ENCODE measurements at places on chromosomes 5 and 9. TPM values are rescaled to one million over a fixed set of nuclear protein-coding genes. Genes with fewer than 3 reads are reported as not detected.

IPO11 gene
- 17.7 TPM for total RNA-seq

ANKRD18A gene
- 13.1 TPM for total RNA-seq

PCDHB9 gene
- 0.26 TPM for total RNA-seq

ZNF366 gene
- not detected for total RNA-seq

HINT1 gene
- total RNA-seq: 493 TPM

LVRN gene
- 0.08 TPM for total RNA-seq

ZDHHC11 gene
- total RNA-seq: 12.6 TPM

NMUR2 gene
- total RNA-seq: 0.09 TPM

CENPK gene
- 28.5 TPM for total RNA-seq
